Stimulated activated CD8-positive, alpha-beta memory T cell treated with anti-CD3 and anti-CD28 coated beads, Interleukin-7, amount 100 ng/mL, for 1 hour (primary cell): ENCODE measurements at places on chromosomes 5 and 9.

DNA sequence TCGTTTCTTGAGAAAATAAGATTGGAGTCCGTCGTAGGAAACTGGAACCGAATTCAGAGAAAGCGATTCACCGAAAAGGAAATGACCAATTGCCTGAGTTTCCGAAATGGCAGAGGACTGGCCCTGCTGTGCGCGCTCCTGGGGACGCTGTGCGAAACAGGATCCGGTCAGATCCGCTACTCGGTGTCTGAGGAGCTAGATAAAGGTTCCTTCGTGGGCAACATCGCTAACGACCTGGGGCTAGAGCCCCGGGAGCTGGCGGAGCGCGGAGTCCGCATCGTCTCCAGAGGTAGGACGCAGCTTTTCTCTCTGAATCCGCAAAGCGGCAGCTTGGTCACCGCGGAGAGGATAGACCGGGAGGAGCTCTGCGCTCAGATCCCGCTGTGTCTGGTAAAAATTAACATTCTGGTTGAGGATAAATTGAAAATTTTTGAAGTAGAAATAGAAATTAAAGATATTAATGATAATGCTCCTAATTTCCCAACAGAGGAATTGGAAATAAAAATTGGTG is 379 bp downstream of the PCDHGA3 start:
- DNase-seq, result no peak

- no peak for DNase-seq
Observed at GRCh38 chr5:27124590-27124989, 86.2 kb upstream of the CDH9 start.

DNA sequence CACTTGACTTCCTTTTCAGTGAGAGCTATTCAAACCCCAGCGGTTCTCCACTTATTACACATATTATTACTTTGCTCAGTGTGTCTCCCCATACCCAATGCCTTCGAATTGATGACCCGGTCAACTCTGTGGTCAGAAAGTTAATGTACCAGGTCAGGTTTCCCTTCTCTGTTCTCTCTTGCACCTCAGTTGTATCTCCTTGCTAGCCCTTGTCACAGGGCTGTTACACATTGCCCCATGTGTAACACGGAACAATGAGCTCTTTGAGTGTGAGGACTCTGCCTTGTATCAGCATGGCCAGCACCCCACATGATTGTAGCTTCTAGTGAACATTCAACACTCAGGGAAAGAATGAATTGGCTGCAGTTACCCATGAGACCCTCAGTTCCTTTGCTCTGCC is 73.6 kb downstream of the DOCK2 start:
- DNase-seq, result no peak

DNA sequence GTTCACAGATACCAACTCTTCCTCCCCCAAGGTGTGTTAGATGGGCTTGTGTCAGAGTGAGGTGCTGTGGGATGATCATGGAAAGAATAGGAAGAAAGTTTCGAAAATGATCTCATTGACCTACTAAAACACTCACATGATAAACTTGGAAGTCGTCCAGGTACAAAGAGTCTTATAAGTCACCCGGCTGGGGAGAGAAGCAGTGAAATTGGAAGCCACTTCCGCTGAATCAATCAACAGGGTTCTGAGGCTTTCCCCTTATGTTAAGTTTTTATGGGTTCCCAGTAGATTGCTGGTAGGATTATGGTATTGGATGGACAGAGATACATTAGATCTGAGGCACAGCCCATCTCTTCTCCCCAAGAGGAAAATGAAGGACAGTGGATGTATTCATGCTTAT is 218.8 kb upstream of the MSX2 start:
- DNase-seq, result no peak

DNA sequence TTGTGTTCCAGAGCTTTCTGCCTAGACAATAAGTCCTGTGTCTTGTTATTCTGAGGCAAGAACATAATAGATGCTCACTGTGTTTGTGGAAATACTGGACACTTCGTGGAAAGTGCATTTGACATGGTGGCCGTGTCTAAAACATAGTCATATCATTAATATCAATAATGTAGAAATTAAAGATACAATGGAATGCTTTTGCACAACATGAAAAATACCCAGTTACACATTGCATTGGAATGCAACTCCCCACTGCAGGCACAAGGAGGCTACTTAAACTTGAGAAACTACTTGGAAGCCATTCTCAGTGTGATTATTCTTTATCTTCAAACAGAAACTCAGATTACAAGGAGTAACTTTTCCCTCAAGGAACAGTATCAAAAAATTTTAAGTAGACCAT is 145.3 kb upstream of the ZNF462 start:
- DNase-seq, result no peak

- DNase-seq, result no peak
Observed at GRCh38 chr5:14326035-14326903, 183.1 kb downstream of the TRIO start.

- no peak for DNase-seq
Observed at GRCh38 chr9:2691626-2692025, 25.7 kb upstream of the KCNV2 start.

GRCh38 chr5:39024884-39025283 is 49.3 kb downstream of the RICTOR start:
- no peak for DNase-seq

DNA sequence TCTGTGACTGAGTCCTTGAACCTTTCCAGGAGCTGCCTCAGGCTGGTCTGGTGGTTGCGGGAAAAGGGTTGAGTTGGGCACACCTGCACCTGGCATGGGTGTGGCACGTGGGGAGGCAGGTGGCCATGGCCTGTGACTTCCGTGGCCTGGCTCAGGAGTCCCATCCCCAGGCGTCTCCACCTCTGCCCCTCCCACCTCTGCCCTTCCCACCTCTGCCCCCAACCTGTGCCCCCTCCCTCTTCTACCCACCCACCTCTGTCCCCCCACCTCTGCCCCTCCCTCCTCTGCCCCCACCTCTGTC is 1.9 kb upstream of the QRFP start:
- DNase-seq, result no peak

GRCh38 chr9:129828051-129828450 is 4.1 kb upstream of the TOR1A start:
- DNase-seq, result no peak

GRCh38 chr5:86756839-86757238 is 139.1 kb downstream of the COX7C start:
- no peak for DNase-seq

- DNase-seq, result no peak
Observed at GRCh38 chr9:6147846-6148245, 67.8 kb upstream of the IL33 start.

GRCh38 chr9:121313458-121314152 is 45.6 kb downstream of the GSN start:
- DNase-seq, result no peak

- no peak for DNase-seq
Observed at GRCh38 chr9:2599896-2600295, 21.7 kb upstream of the VLDLR start.

GRCh38 chr5:96256795-96257470 is 176.1 kb downstream of the PCSK1 start:
- no peak for DNase-seq

DNA sequence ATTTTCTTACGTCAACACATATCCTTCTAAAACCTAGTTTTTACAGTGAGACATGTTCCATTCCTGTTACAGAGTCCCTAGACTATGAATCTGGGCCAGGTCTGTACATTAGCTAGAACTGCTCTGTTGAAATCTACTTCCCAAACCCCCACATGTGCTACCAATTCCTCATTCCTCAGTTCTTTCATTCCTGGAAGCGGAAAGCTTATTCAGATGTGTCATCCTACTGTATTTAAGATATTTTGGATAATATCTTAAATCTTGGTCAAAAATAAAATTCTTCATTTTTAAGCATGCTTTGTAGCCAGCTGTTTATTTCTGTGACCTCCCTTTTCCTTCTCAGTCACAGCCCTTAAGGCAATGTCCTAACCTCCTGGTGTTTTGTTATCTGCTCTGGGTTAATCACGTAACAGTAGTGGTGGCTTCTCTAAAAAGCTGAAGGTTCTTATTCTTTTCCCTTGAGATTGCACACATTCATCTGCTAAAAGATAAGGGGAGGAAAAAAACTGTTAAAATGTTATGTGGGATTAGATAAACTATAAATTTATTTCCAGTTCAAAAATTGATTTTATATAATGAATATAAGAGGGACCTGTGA is 35.6 kb downstream of the GLRX start:
- DNase-seq, result no peak

GRCh38 chr9:121082075-121082474 is 7.3 kb downstream of the CNTRL start:
- DNase-seq, result no peak

GRCh38 chr5:126383246-126383645 is 40.0 kb upstream of the GRAMD2B start:
- no peak for DNase-seq

GRCh38 chr5:72618708-72619107 is 111.5 kb upstream of the ZNF366 start:
- DNase-seq, result no peak

- DNase-seq, result no peak
Observed at GRCh38 chr9:107650321-107650720, 160.8 kb upstream of the KLF4 start.

DNA sequence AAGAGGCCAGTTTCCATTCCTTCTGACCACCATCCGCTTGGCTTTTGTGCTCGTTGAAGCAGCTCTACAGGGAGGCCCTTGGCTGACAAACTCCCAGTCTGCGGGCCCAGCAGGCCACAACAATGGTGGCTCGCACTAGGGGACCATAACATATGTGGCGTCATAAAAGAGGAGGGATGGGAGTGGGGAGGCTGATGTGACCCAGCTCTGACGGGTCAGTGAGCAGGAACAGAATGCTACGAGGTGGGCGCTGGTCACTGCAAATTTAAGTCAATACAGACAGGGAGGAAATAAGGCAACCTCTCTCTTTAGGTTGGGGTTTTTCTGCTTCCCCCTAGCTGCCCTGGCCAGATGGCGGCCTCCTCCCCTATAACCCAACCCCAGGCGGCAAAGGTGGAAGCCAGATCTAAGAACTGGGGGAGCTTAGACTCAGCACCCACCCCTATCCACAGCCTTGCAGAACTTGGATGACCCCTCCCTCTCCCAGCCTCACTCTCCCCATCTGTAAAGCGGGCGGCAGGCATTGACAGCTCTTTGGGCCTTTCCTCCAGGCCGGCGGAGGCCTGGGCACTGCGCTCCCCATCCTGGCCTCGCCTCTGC is 778 bp downstream of the FRRS1L start:
- no peak for DNase-seq
